ENCODE measurements at places on chromosomes 12 and 14. TPM values are rescaled to one million over a fixed set of nuclear protein-coding genes. Genes with fewer than 3 reads are reported as not detected.

- no peak for DNase-seq
These were observed 60.0 kb downstream of the PPFIBP1 start for GRCh38 chr12:27583981-27584380.

GRCh38 chr14:69432364-69432763, 33.9 kb downstream of the SLC39A9 start:
- no peak for DNase-seq

DNA sequence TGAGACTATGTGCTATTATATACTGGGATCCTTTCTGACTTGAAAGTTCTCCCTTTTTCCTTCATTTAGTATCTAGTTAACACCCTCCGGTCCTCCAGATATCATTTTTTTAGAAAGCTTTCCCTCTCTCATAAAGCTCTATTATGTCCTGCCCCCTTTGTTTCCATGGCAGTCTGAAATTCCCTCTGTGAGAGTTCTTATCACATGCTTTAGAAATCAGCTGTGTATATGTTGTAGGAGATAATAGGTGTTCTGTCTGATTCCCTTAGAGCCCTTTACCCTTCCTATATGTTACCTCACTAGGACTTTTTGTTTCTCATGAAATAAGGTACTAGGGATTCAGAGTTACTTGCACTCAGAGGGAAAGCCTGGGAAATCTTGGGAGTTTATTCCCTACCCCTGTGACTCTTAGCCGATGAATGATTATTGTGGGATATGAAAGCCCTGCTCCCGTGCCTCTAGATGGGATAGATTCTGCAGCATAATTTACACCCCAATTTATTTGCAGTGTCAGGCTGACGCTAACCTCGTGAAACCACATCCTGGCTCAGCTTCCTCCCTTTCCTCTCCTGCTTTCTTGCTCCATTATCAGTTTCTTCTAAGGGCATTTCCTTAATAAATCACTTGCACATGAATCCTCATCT, 448.4 kb downstream of the MDGA2 start:
- DNase-seq = peak; percentile 11

DNA sequence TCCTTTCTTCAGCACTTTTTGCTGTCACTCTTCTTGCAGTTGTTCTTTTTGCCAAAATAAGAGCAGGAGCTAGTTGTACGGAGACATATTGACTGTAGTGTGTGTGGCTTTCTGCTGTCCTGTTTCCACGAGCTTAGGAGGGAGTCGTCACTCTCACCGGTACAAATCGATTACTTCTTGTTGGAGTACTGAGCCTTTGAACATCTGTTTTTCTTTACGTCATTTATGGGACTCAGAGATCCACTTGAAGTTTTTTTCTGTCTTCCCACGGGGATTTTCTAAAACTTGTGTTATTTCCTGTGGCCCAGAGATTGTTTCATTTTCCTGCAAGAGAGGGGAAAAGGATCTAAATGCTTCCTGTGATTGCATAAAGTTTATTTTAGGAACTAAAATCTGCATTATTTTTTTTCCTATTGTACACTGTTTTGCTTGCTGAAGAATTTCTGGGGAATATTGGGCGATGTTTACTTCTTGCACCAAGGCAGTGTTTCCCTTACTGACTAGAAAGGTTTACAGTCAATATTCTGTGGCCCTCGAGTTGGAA, 199.8 kb upstream of the ARHGAP5 start:
- DNase-seq = no peak

POTEG gene
- polyA plus RNA-seq = 0.09 TPM
